H7 (cell line): ENCODE measurements at places on chromosomes 12 and 14. TPM values are rescaled to one million over a fixed set of nuclear protein-coding genes. Genes with fewer than 3 reads are reported as not detected.

The CRACR2A gene
- 1.3 and 2.0 TPM in 2 replicates for total RNA-seq

GRCh38 chr14:79161571-79161970 is 991.4 kb downstream of the NRXN3 start:
- DNase-seq = peak; percentile 8

- no peak for DNase-seq
These were observed 268.9 kb upstream of the NOVA1 start for GRCh38 chr14:26866721-26867120.

GRCh38 chr14:68527329-68527851 is 265.5 kb downstream of the ZFP36L1 start:
- no peak for DNase-seq

DNA sequence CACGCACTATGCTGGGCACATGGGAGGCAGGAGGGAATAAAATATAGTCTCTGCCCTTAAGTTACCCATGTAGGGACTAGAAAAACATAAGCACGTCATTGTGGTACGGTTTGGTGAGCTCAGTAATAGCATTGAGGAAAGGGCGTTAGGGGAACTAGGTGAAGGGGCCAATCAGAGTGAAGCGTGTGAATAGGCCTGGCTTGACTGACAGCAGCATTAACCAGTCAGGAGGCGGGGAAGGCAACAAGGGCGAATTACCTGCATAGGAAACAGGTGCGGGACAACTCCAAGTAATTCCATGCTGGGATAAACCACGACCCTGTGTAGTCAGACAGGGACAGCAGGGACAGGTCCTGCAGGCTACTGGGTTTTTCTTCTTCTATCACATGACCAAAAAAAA is 107.7 kb downstream of the UNC79 start:
- peak; percentile 56 for DNase-seq

DNA sequence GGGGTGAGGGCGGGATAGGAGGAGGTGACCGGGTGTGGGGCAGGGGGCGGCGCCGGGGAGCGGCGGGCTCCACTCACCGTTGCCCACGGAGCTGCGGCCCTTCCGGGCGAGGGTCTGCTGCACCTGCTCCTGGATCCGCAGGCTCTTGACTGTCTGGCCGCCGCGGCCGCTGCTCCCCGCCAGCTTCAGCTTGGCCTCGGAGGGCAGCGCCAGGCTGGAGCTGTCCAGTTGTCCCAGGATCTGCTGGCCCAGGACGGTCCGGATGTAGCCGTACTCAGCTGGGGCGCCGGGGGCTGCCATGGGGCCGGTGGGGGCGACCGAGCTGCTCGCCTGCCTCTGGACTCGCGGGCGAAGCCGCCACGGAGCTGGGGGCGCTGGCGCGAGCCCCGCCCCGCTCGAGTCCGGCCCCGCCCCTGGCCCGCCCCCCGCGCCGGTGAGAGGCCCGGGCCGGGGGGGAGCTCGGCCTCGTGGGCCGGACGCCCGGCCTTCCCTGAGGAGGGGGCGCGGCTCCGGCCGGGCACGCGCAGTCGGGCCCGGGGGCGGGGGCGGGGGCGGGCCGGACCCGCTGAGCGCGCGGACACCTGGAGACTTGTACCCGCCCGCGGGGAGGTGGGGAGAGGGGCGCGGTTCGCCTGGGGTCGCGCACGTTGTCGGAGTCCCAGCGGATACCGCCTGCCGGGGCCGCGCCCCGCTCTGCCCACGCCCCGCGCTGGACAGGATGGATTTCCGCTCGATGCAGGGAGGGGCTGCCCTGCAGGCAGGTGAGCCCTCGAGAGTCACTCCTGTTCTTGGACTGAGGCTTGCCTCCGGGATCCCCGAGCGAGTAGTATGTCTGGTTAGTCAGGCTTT is at the start of gene PKP2:
TSS of gene PKP2 (minus strand) at position 346 of the 849 bp plus-strand sequence. CDS start at position 300, 46 bp downstream.
- peak; percentile 98 for DNase-seq

DNA sequence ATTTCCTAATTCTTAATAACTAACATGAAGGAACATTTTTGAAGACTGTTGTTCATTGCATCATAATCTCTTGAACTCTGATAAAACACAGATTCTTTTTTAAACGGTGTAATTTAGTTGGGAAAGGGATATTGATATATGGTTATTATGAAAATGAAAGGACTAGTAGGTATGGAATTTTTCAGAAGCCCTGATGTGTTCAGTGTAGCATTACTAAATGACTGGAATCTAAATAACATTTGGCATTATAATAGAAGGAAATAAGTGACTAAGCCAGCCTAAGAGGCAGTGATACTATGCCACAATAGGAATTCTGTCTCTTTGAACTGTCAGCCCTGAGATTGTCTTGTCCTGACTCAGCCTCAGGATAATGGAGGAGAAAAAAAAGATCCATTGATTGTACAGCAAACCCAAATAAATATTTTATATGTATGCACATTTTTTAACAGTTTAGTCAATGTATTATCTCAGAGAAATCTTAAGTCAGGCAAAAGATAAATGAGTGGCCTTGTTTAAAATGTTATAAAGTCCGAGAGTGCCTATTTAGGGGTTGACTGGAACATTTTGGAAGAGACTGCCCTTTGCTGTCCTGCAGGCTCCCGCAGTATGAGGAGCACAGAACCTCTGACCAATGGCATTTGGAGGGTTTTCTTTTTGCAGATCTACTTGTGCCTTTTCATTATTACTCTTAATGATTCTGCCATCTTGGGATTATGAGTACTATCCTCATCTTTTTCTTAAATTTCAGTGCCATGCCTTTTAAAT is 271.2 kb downstream of the EGLN3 start:
- DNase-seq = no peak

DNA sequence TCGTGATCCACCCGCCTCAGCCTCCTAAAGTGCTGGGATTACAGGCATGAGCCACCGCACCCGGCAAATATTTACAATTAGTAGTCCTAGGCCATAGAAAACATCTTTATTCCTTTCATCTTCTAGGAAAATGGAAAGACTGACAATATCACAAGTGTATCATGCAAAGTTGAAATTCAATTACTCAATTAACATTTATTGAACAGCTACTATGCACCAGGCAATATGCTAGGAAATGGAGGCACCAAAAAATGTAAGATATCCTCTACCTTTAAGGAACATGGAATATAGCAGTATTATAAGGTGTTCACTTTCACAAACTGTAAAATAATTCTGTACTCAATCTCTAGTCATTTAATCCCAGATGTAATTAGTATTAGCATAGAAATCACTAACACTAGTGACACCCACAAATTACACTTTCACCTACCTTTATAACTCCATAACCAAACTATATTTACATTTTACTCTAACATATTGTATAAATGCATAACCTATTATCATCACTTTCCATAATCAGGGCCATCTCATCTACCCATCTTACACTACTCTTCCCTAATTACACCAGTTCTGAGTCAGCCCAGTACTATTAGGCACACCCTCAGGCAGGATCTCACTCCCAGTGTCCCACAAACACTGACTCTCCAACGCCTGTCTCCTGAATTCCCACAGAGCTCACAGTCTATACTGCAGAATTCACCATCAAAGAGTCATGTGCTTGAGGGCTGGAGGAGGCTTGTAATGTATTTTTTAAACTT is 10.4 kb downstream of the CORO1C start:
- no peak for DNase-seq

DNA sequence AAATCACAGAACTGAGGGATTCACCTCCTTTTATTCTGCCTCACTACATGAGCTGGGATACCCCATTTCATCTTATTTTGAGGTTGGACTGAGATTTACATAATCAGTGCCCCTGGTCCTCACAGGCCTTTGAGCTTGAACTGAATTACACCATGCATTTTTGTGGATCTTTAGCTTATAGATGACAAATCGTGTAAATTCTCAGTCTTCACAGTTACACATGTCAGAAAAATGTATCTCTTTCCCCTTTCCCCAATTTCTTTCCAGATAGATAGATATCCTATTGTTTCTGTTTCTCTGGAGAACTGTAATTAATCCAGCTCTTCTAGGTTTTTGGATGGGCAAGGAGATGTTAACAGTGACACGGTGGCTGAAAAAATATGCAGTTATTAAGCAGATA is 1778.9 kb upstream of the SEL1L start:
- no peak for DNase-seq

The PTGER2 gene
- 0.24 and 1.9 TPM in 2 replicates for total RNA-seq

DNA sequence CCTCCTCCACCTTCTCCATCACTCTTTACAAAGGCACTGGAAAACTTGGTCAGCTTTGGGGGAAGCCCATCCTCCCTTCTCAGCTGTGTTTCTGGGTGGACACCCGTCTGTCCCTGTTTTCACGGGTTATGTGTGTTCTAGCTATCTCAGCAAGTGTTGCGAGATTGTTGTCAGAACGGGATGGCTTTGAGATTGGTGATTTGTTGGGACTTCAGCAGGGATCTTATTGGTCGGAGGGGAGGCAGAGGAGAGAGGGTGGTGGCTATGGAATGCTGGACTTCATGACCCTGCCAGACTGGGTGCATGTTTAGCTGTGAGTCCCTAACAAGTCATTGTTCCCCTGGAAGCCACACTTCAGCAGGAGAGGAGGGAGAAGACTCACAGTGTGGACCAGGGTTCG is 2.1 kb downstream of the USP5 start:
- no peak for DNase-seq
